Adrenal gland (tissue), 19 donors: ENCODE measurements at places on chromosomes 1 and 21. TPM values are rescaled to one million over a fixed set of nuclear protein-coding genes. Genes with fewer than 3 reads are reported as not detected.
A peak's percentile ranks its signal among the peaks of the same experiment; 100 is the strongest.

GRCh38 chr21:34928637-34929036, 120.5 kb downstream of the RUNX1 start:
- no peak for DNase-seq

- peak; percentile 59 for DNase-seq
Observed at GRCh38 chr1:15146971-15147376, 6.6 kb upstream of the TMEM51 start.

DNA sequence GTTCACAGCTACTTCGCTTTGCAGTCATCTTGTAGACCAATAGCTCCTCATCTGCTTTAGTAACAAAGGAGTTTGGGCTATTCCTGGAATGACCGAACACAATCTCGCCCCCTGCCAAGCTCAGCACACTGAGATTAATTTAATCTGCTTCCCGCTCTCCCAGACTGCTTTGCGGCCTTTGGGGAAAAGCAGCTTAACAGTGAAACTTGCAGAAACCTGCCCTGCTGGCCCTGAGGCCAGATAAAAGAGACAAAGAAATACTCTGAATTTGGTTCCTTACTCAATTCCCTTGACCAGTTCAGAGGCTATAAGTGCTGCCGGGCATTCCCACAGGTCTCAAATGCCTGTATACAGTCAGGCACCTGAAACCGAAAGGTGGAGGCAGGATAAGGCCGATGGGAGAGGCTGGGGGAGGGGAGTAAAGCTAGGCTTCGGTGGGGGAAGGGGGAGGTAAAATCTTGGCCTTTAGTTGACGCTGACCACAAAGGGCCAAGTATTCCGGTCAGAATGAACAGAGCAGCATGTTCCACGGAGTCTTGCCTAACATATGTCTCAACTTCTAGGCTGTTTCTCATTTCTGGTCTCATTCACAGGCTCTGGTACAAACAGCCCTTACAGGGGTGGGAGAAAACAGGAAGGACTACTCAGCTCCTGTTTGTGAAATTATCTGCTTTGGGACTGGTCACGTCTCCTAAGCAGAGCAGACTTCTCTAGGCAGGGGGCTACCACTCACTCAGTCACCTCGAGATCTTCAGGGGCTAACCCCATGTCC, 17.7 kb upstream of the A3GALT2 start:
- peak; percentile 76 for DNase-seq

- no peak for DNase-seq
Observed at GRCh38 chr1:160423966-160424365, 23.6 kb downstream of the VANGL2 start.

DNA sequence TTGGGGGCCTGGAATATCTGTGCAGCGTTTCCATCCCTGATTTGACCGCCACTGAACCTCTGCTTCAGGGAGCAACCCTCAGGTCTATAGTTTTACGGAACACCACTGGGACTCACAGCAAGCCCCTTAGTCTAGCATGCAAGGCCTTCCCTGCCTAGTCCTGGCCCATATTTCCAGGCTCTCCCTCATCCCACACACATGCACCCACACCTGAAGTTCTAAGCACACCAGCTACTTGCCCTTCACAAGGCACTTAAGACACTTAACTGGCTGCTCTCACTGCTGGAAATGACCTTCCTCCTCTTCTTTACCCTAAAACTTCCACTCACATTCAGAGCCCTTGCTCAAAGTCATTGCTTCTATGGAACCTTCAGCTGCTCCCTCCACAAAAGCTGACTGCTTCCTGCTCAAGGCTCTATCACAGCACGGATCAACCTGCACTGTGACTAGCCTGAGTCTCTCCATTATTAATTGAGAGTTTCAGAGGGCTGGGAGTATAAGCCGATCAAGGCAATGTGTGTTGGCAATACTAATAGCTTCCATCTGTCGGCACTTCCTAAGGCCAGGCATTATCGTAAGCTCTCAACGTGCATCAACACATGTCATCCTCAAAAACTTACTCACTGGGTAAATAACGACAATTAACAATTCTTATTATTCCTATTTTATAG, 84.3 kb downstream of the RRAGC start:
- DNase-seq: no peak

DNA sequence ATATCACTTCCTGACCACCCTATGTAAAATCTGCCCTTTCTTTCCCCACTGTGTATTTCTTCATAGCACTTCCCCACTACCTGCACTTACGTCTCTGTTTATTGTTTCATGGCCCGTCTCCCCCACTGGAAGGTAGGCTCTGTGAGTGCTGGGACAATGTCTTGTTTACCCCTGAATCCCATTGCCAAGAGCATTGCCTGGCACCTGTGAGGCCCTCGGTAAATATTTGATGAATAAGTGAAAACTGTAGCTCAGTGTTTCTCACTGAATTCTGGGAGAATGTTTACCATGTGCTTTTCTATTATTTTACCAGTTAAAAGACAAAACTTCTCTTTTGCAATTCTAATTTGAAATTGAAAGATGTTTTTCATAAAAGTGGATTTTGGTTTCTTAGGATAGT, 11.8 kb downstream of the NFASC start:
- no peak for DNase-seq

DNA sequence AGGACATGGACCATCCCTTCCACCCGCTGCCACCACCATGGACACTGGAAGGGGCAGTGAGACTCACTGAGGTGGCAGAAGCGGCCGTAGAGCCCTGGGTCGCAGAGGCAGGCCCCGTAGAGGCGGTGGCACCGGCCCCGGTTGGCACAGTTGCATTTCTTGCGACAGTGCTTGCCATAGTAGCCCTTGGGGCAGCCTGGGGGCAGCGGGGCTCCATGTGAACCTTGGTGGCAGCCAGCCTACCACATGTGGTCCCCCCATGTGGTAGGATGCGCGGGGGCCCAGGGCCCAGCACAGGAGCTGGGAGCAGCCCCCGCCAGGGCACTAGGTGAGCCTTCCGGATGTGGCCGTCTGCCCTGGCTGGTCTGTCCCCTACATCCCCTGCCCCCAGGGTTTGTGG, 51.6 kb downstream of the ARHGEF16 start:
- DNase-seq: no peak

GRCh38 chr1:114545315-114545714, 34.3 kb upstream of the TRIM33 start:
- no peak for DNase-seq

DNA sequence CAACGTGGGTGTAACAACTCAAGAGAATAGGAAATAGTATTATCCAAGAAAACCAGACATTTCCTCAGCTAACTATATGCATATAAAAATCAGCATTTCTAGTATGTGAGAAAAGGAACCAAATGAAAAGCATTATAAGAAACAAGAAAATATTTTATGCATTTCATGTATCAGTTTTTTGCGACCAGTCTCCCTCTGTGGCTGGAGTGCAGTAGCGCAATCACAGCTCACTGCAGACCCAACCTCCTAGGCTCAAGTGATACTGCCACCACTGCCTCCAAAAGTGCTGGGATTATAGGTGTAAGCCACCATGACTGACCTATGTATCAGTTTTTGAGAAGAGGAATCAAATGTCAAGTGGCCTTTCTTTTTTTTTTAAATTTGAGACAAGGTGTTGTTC, 31.0 kb downstream of the SLC16A1 start:
- no peak for DNase-seq

- DNase-seq: no peak
Observed at GRCh38 chr21:38777015-38777414, 28.7 kb upstream of the ETS2 start.

DNA sequence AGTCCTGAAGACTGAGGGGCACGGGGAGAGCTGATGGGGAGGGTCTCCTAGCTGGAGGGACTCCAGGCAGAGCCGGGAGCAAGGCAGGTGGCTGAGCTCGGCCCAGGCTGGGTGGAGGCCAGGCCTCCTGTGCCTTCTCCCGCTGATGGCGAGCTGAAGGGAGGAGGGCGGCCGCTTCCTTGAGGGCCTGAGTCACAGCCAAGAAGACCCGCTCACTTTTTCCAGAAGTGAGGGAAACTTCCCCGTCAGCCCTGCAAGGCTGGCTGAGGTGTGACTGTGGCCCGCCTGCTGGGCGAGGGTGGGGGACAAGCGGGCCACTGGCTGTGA, 1.7 kb upstream of the VWA1 start:
- DNase-seq: no peak

DNA sequence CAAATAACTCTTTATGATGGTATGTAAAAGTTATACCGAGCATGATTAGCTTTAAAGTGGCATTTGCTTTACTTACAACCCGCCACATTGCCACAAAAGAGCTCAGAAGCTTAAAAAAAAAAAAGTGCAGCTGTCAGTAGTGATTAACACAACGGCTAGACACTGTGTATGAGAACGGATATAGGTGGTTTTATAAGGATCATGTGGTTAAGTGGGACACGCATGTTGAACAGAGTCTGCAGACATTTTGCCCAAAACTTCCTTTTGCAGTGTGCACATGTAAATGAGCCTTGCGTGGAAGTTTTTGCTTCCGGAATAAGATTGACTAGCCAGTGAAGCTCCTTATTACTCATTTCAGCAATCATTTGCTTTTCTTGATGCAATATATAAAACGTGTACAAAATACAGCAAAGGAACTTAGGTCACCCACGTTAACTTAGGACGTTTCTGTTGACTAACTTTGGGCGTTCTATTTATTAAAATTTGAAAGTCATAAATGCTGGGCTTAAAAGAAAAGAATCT, 58.7 kb upstream of the RGS1 start:
- DNase-seq: no peak

Gene NUDT17
- 3.0 TPM for total RNA-seq

Gene LRRC8B
- 31.4 TPM for total RNA-seq

Gene PTTG1IP
- 299 TPM for total RNA-seq

Gene UBQLN4
- 10.9 TPM for total RNA-seq

Gene KCNE1
- total RNA-seq: 4.8 TPM

Gene SLC9C2
- total RNA-seq: 1.2 TPM

Gene TRNAU1AP
- 16.7 TPM for total RNA-seq

Gene CNTN2
- total RNA-seq: not detected

Gene LCE2B
- total RNA-seq: not detected

Gene FCAMR
- not detected for total RNA-seq

Gene KCNA2
- total RNA-seq: 1.3 TPM

Gene TRIM33
- total RNA-seq: 42.7 TPM

Gene KLF17
- 0.50 TPM for total RNA-seq

Gene SLAMF6
- 0.21 TPM for total RNA-seq
